Progenitor cell of endocrine pancreas (in vitro differentiated cells): ENCODE measurements at places on chromosomes 1 and 21.

GRCh38 chr1:168439456-168440375, 104.1 kb downstream of the XCL2 start:
- DNase-seq = peak; percentile 57

DNA sequence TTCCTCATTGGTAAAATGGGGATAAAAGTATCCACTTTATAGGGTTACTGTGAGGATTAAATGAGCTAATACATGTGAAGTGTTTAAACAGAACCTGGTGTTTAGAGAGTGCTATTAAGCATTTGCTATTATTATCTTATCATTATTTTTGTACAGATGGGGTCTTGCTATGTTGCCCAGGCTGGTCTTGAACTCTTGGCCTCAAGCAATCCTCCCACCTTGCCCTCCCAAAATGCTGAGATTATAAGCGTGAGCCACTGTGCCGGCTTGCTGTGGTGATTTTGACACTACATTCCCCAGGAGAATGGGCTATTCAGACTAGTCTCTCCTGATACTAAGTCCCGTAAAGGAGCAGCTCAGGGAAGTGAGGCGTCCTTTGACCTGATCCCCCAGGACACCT, 6.3 kb upstream of the ARHGEF10L start:
- DNase-seq = no peak

- peak; percentile 36 for DNase-seq
Measured at GRCh38 chr1:9249534-9250410, 15.2 kb downstream of the H6PD start.

DNA sequence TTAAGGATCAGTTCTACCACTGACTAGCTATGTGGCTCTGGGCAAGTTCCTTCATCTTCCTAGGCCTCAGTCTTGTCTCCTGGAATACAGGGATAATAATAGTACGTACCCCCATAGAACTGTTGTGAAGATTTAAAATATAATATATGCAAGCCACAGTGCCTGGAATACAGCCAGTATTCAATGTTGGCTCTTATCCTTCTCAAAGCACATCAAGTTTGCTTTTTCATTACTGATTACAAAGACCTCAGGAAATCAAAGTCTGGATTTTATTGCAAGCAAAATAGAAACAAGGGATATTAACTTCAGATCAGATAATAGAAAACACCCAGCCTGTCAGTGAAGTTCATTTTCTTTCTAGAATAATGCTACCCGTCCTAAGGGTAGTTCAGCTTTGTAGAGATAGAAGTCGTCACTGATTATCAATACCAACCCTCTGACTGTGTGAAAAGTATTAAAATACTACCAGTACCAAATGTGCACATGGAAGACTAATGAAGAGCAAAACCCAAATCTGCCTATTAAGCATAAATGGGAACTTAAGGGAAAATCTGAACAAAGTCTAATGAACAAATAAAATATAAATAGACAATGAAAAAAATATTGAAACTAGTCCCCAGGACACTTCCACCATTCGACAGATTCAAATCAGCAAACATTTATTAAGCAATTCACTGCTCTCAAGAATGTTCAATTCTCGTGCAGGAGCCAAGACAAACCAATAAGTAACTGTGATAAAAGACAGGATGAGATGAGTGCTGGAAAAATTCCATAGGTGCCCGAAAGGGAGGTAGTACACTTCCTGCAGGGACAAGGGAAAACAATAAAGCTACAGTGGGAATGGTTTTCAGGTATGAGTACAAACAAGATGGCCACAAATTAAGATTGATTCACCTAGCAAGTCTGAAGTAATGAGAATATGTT, 206.2 kb downstream of the SMYD3 start:
- no peak for DNase-seq

DNA sequence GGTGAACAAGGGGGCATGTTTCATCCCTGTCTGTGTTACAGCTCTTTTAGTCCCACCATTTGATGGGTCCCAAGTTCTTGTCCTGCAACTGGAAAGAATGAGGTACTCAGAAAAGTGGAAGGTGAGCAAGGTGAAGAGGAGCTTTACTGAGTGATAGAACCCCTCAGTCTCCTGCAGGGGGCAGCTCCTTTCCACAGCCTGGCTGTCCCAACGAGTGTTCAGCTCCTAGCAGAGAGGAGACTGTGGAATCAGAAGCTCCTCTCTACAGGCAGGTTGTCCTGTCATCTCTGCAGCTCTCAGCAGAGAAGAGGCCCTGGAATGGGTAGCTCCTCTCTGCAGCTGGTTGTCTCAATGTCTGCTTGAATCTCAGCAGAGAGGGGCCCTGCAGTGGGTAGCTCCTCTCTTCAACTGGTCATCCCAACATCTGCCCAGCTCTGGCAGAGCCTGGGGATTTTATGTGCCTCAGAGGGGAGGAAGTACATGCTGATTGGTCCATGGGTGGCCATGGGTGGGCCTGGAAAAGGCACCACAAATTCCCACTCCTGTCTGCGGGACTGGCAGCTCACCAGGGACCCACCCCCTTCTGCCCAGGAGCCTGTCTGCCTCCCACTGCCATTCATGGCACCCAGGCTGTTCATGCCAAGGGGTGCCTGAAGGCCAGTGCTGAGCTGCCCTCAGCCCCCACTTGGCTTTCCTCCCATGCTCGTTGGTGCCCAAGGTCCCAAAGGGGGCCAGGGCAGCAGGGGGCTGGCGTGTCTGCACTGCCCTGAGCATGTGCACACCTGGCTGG, 25.7 kb downstream of the LDLRAD1 start:
- no peak for DNase-seq

DNA sequence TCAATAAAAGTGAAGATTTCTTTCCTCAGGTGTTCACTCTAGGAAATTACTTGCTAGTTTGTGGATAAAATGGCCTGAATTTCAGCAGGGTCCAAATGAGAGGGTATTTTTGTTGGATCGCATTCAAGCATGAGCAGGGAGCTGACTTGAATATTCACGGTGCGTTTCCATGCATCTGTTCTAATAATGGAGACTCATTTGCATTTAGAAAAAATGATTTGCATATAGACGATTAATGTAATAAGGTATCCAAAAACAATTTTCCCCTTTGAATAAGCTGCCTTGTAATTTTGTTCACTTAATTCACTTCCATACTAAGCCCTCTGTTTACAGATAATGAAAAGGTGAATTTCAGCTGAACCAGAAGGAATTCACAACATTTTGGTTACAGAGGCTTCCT, 130.9 kb upstream of the AJAP1 start:
- DNase-seq = no peak

GRCh38 chr1:205248793-205249601, 21.3 kb downstream of the TMCC2 start:
- no peak for DNase-seq

DNA sequence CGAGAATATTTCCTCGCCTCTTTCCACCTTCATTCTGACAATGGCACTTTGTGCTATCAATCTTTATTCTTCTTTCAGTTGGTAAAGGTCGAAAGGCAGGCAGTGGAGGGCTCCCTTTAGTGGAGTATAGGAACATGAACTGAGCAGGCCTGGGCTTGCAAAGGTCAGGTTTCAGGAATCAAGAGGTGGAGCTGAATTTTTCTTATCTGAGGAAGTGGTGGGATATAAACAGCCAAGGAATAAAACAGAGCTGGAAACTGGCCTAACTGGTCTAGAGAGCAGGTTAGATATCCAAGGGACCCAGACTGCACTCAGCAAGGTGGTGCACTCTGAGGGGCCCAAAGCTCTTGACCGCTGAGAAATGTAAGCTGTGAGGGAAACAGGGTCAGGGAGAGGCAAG, 99.1 kb downstream of the PLA2G4A start:
- DNase-seq = no peak

GRCh38 chr1:81157686-81158085, 643.0 kb upstream of the ADGRL2 start:
- DNase-seq = no peak

DNA sequence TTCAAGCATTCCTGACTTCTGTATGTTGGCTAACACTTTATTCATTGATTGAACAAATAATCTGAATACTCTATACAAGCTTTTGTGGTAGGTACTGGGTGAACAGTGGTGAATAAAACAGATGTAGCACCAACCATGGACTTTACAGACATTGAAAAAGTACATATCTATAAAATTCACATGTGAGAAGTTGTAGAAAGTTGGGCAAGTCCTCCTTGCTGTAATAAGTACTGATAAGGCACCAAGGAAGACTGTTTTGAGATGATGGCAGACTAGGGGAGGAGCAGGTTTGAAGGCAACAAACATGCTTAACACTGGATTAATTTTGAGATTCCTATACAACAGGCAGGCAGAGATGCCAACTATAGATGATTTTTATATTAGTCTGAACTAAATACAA, 42.4 kb downstream of the RNF2 start:
- DNase-seq = no peak

- DNase-seq = no peak
Measured at GRCh38 chr1:36166938-36167905, 11.3 kb downstream of the MAP7D1 start.

DNA sequence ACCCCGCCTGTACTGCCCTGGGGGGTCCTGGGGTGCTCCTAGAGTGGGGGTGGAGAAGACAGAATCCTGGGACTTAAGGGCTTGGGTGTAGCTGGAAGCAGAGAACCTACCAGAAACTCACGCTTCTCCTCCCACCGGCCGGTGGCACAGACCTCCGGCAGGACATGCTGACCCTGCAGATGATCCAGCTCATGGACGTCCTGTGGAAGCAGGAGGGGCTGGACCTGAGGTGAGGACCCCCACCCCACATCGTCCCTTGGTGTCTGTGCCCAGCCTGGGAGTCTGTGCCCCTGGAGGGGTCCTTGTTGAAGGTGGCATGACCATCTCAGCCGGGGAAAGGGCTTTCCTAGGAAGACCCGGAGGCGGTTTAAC, 70.8 kb downstream of the PIK3CD start:
- no peak for DNase-seq
